NCI-H526 treated with DMSO at 0.1 percent for 48 hours (cell line): ENCODE measurements at places on chromosomes 6 and 20.

DNA sequence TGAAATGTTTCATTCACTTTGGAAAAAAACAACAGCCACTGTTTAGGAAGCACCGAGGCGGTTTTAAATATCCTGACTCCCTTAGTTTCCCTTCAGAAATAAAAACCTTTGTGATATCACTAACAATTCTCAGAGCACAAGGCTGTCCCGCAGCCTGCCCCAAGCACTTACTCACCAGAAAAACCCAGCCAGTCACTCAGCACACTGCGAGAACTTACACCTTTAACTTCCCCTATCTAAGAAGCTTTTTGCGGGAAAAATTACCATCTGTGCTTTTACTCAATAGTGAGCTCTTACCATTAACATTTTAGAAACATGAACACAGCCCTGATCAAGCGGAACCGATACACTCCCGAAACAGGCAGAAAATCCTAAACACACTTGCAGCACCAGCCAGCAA lies 9.3 kb downstream of the ZBTB46 start:
- DNase-seq, result no peak

GRCh38 chr6:117549611-117550010 lies 52.7 kb downstream of the GOPC start:
- no peak for DNase-seq

GRCh38 chr6:166411721-166412151 lies 29.0 kb upstream of the MPC1 start:
- no peak for DNase-seq

- no peak for DNase-seq
Observed at GRCh38 chr20:56924292-56925081, 295.4 kb downstream of the TFAP2C start.

DNA sequence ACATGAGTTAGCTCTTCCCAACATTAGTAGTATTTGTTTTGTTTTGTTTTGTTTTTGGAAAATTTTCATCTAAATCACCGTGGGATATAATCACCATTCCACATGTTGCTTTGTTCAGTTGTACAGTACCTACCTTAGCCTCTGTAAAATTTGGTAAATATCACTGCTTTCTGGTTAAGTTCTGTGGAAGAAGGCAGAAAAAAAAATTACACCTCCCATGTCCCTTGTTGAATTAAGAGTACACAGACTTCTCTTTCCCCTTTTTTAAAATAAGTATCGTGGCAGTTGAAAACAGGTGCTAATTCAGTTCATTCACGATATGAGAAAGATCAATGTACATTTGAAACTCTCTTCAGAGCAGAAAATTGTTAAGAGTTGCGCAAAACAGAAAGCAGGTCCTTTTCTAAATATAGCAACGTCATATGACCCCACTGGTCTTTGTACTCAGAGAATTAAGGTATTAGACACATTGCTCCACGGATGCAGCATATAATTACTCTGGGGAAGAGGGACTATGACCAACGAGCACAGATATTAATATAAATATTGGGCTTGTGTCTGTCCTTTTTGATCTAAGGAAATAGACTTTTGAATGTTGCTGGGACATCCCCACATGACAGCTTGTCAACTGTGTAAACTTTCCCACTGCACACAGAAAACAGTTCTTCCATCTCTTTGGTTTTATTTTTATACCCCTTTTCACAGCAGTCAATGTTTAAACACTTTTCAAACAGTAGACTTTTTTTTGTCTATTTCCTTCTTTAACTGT lies 58.6 kb upstream of the ZNF217 start:
- DNase-seq, result no peak

DNA sequence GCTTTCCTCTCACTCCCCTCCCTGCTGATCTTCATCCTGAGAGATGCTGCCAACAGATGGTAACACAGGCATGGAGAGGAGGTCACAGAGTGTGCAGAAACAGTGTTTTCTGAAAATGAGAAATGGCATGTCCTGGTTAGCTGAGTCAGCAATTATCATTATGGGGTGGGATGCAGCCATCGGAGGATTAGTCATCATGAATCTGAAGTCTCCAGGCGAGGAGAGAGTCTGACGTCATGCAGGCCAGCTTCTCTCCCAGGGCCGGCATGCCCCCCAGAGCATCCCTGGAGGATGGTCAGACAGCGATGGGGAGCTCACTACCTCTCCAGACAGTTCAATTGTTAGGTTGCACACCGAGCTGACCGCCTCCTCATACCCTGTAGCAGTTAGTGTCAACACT lies 4.7 kb upstream of the GTSF1L start:
- no peak for DNase-seq

GRCh38 chr6:11536795-11537194 lies 754 bp upstream of the TMEM170B start:
- DNase-seq, result peak; percentile 14

- DNase-seq, result no peak
Observed at GRCh38 chr20:48686238-48687116, 141.3 kb downstream of the PREX1 start.

DNA sequence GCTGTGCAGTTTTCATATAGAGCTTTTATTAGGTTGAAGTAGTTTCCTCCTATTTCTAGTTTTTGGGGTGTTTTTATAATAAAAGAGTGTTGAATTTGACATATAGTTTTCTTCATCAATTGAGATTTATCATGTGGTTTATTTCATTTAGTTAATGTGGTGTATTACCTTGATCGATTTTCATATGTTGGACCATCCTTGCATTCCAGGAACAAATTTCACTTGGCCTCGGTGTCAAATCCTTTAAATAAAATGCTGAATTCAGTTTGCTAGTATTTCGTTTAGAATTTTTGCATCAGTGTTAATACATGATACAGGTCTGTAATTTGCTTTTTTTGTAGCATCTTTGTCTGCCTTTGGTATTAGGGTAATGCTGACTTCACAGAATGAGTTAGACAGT lies 6.0 kb downstream of the DYNLT2 start:
- DNase-seq, result no peak

DNA sequence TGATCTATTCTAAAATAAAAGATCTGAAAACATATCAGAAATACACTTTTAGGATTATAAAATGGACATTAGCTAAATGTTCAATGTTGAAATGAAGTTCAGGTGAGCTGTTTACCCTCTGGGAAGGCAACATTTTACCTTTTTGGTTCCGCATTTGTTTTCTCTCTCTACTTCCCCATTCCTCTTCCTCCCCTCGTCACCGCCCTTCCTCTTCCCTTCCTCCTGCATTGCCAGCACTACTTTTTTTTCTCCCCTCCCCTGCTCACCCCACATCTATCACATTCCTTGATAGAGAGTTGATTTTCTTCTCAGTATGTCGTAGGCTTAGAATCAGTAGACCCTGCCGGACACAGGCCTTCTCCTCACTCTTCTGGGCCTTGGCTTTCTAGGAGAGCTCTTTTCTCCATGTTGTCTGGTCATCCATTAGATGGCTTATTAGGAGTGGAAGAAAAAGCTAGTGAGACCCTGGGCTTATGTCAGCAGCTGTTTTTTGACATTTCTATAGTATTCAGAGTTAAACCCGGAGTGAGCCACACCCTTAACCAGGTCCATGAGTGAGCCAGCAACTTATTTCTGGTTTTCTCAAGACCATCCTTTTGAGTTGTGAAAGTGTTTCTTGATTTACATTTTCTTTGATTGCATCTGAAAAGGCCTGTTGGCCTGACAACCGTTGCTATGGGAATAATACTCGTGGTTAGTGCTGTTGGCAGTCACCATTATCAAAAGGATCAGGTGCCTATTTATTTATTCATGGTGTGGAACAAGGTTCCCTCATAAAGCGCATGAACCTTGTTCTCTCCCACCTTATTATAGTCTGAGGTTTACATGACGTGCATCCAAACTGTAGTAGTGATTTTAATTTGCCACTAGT lies 90.9 kb downstream of the DTD1 start:
- DNase-seq, result peak; percentile 15

DNA sequence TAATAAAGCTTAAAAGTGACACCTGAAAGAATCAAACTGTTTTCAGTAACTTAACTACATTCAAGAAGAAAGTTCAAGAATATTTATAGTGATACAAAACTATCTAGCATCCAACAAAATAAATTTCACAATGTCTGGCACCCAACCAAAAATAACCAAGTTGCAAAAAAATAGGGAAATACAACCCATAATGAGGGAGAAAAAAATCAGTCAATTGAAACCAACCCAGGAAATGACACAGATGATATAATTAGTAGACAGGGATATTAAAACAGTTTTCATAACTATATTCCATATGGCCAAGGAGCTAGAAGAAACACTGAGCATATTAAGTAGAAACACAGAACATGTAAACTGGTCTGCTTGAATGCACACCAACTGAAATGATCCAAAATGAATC lies 120.2 kb upstream of the BEND3 start:
- no peak for DNase-seq

DNA sequence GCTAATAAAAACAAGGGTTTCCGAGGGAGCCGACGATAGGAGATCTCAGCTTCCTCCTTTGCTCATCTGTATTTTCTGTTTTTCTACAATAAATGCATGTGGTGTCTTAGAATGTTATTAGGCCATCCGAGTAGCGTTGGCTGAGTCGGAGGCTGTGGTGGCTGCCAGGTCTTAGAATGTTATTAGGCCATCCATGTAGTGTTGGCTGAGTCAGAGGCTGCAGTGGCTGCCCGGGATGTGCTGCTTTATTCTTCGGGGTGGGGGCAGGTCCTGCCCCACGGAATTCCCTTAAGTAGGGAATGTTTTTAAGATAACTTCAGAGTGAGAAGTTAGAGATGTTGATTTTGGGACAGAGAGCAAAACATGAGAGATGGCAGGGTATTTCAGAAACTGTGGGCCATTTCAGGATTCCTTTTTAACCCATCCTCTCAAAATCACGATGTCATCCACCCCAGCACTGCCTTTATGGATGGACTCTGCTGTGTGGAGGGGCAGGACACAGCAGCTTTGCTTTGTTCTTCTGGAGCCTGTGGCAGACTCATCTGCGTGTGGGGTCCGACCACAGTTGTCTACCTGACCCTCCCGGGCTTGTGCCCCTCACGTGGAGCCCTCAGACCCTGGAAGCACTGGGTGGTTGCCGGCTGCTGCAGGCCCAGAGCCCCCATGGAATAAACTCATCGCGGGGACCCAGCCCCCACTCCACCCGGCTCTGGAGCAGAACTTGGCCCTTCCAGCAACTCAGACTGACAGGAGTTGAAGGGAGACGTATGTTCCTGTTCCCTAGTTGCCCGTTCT lies 20.4 kb downstream of the OSBPL2 start:
- DNase-seq, result no peak

- DNase-seq, result no peak
Observed at GRCh38 chr20:9515214-9515585, 810 bp downstream of the LAMP5 start.
